ENCODE measurements at places on chromosomes 11 and 22. TPM values are rescaled to one million over a fixed set of nuclear protein-coding genes. Genes with fewer than 3 reads are reported as not detected.

- DNase-seq, result no peak
- no peak overlapping the region for H3K4me3 ChIP-seq
- H3K4me1 ChIP-seq, result peaks cover 15% of the 10 kb centered on the region
- H3K27ac ChIP-seq, result no peak overlapping the region
- H3K36me3 ChIP-seq, result no peaks in the 10 kb centered on the region
- no peaks in the 10 kb centered on the region for H3K27me3 ChIP-seq
These were observed 52.5 kb upstream of the A4GALT start for GRCh38 chr22:42773167-42773566.

DNA sequence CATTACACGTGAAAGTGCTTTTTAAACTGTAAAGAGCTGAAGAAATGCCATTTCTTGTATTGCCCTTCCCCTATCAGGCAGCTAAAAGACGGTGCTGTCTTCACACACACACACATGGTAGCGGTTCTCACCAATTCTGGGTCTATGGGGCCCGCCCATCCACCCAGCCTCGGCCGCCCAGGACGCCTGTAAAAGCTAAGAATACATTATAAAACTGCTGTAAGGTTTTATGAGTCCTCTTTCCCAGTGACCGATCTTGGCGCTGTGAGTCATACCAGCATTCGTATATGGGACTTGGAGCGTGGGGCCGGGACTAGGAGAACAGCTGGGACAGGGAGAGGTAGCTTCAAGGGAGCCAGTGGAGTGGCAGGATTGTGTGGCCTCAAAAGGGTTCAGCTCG is 149.7 kb upstream of the CADM1 start:
- no peak overlapping the region for H3K4me3 ChIP-seq
- no peaks in the 10 kb centered on the region for H3K36me3 ChIP-seq
- H3K4me1 ChIP-seq, result peaks cover under 1% of the 10 kb centered on the region
- no peak overlapping the region for H3K27ac ChIP-seq

- H3K27ac ChIP-seq, result no peak overlapping the region
- H3K4me3 ChIP-seq, result no peak overlapping the region
- H3K36me3 ChIP-seq, result no peaks in the 10 kb centered on the region
- DNase-seq, result no peak
These were observed 26.7 kb downstream of the FAM83F start for GRCh38 chr22:40021401-40022000.

GRCh38 chr11:80553565-80553964 is 1112.7 kb upstream of the TENM4 start:
- no peaks in the 10 kb centered on the region for H3K36me3 ChIP-seq
- H3K4me1 ChIP-seq, result no peaks in the 10 kb centered on the region
- H3K27ac ChIP-seq, result no peak overlapping the region
- H3K4me3 ChIP-seq, result no peak overlapping the region
- no peak for DNase-seq

GRCh38 chr11:123578778-123579481 is 75.5 kb downstream of the SCN3B start:
- no peaks in the 10 kb centered on the region for H3K36me3 ChIP-seq
- no peak overlapping the region for H3K4me3 ChIP-seq
- no peak for DNase-seq
- H3K27me3 ChIP-seq, result peaks cover 15% of the 10 kb centered on the region
- no peaks in the 10 kb centered on the region for H3K4me1 ChIP-seq

GRCh38 chr11:117427356-117427874 is 99.8 kb downstream of the CEP164 start:
- no peak overlapping the region for H3K4me3 ChIP-seq
- no peak for DNase-seq
- no peaks in the 10 kb centered on the region for H3K36me3 ChIP-seq
- no peaks in the 10 kb centered on the region for H3K27me3 ChIP-seq
- H3K27ac ChIP-seq, result no peak overlapping the region

DNA sequence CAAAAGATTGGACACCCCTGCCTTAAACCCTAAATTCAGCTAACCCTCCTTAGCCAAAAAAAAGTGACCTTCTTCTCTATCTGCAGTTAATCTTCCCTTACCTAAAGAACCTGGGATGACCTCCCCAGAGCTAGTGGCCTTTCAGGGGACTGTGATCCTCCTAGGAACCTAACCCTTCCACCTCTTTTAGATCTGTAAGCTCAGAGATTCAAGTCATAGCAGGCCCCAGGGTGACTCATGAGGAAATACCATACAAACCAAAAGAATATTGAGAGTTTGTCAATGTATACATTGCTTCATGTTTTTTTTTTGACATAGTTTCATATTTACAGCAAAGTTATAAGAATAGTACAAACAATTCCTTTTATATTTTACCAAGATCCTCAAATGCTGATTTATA is 38.3 kb upstream of the CXCR5 start:
- no peaks in the 10 kb centered on the region for H3K27me3 ChIP-seq
- H3K4me3 ChIP-seq, result no peak overlapping the region
- H3K36me3 ChIP-seq, result no peaks in the 10 kb centered on the region
- no peak overlapping the region for H3K27ac ChIP-seq

- peak; percentile 42 for DNase-seq
- no peaks in the 10 kb centered on the region for H3K4me1 ChIP-seq
- H3K27ac ChIP-seq, result no peak overlapping the region
- H3K36me3 ChIP-seq, result no peaks in the 10 kb centered on the region
These were observed 1.1 kb upstream of the SCT start for GRCh38 chr11:628056-628455.

The MS4A13 gene
- not detected for total RNA-seq

The MS4A6A gene
- 176 TPM for total RNA-seq

The LRRC51 gene
- total RNA-seq, result 14.8 TPM

The MMP12 gene
- 0.27 TPM for total RNA-seq

The C11orf52 gene
- 14.6 TPM for total RNA-seq

The TPP1 gene
- 231 TPM for total RNA-seq

The GLB1L3 gene
- total RNA-seq, result 0.27 TPM

The TMEM86A gene
- total RNA-seq, result 11.7 TPM

Measured in lower lobe of right lung (tissue), 2 donors.